BJ (cell line): ENCODE measurements at places on chromosomes 7 and 10.

- no peak for DNase-seq
Measured at GRCh38 chr10:112122827-112123226, 60.7 kb downstream of the GPAM start.

- no peak for DNase-seq
Measured at GRCh38 chr7:874031-874749, 2.2 kb upstream of the GET4 start.

DNA sequence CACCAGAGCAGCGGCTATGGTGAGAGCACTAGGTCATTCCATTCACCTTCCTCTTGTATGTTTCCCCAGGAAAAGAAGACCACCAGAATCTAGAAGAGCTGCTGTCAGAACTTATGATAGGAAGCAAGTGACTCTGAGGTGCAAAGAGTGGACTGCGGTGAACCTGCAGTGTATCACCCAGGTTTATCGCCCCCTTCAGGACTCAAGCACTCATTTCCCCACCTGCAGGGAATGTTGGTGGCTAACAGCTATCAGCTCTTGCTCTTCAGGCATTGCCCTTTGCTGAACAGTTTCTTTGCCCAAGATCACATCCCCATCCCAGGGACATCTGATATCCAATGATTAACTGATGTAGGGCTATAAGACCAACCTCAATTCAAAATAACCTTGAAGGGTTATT, 66.3 kb upstream of the IL6 start:
- no peak for DNase-seq

- DNase-seq = no peak
Measured at GRCh38 chr7:144670218-144670617, 165.6 kb downstream of the TPK1 start.

DNA sequence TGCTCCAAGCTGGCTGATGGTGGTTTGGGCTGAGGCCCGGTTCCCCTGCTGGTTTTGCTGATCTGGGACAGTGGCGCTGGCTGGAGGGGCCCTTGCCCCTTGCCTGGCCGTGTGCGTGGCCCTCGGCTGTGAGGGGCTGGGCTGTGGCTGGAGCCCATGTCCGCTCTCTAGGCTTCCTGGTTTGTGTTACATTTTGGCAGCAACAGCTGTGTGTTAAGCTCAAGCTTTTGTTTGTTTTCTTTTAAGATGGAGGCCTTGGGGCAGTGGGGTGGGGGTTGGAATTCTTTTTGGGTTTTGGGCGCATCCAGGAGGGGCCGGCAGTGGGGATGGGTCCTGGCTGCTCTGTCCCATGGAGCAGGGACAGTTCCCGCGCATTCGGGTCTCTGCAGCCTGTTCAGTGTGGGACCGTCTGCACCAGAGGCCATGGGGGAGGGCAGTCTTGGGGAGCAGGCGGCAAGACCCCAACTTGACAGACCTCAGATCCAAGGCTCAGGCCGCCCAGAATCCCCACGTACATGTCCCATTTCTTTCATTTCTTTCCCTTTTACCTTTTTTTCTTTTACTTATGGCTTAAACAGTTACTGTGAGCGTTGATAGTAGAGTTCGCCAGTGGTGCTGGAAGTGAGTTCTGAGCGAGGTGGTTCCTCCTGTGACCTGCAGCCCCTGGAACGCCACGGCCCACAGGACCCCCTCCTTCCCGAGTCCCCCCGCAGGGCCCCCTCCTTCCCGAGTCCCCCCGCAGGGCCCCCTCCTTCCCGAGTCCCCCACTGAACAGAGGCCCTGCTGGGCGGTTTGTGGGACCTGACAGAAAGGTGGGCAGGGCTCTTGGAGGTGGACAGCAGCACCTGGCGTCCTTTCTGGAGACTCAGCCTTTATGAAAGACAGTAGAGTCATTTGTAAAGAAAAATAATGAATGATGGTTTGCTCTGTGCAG, 75.3 kb downstream of the INPP5A start:
- DNase-seq = no peak

GRCh38 chr10:91694170-91694794, 61.4 kb upstream of the PPP1R3C start:
- DNase-seq = no peak

DNA sequence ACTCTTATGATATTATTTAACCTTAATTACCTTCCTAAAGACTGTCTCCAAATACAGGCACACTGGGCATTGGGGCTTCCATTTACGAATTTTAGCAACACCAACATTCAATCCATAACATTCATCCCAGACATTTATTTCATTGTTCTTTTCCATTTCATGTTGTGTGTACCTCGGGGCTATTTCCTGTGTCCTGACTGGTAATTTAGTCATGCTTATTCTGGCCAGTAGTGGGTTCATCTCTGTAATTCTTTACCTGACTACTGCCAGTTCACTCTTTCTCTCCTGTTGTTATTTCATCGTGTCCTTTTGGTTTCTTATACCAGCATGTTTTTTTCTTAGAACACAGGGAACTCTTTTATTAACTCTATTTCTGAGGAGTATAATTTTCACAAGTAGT, 225.7 kb downstream of the PLXDC2 start:
- DNase-seq = no peak

DNA sequence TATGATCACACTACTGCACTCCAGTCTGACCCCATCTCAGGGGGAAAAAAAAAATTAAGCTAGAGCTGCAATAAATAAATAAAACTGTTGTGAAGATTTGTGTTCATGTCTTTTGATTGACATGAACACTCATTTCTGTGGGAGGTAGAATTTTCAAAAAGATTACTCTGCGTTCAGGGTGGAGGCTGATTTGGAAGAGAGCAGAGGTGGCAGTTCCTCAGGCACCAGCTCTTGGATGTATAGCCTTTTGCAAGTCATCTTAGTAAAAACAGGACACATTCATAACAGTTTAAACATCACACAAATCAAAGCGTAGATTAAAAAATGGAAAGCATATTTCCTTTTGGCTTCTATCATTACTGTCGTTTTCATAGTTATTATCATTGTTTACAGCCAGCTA, 243.5 kb upstream of the LRGUK start:
- no peak for DNase-seq

GRCh38 chr7:72272479-72272878, 139.7 kb downstream of the CALN1 start:
- no peak for DNase-seq

- DNase-seq = no peak
Measured at GRCh38 chr7:111997546-111997945, 208.7 kb downstream of the DOCK4 start.

DNA sequence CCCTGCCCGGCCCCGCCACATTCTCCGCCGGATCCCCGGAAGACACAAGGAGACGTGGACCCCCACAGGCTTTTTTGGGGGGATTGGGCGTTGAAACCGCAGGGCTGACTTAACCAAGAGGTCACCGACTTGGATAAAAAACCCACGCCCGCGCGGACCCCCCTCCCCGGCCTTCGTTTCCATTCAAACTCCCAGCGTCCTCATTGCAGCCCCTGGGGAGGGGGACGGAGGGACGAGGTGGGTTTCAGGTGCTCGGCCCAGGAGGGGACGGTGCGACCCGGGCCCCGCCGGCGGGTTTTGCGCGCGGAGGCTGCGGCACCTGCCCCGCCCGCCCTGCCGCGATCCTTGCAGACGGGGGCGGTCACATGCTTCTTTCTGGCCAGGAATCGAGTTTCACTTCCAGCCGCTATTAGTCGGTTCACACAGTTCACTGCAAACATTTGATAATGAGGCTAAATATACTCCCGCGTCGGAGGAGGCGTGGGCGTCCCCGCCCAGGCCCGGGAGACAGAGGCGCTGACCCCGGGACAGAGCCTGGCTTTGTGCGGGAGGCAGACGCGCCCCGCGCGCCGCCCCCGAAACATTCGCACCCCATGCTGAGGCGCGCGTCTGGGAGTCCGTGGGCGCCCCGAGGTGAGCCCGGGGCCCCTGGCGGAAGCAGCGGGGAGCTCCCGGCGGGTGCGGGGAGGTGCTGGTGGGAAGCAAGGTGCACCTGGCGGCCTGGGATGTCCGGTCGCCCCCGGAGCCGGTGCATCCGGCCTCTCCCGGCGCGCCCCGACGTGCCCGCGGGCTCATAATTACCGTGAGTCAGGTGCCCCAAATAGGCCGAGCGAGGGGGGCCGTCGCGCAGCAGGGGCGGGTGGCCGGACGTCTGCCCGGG, 2.7 kb upstream of the PDGFA start:
- DNase-seq = no peak

GRCh38 chr7:17986851-17987250, 40.8 kb downstream of the PRPS1L1 start:
- DNase-seq = peak; percentile 76

DNA sequence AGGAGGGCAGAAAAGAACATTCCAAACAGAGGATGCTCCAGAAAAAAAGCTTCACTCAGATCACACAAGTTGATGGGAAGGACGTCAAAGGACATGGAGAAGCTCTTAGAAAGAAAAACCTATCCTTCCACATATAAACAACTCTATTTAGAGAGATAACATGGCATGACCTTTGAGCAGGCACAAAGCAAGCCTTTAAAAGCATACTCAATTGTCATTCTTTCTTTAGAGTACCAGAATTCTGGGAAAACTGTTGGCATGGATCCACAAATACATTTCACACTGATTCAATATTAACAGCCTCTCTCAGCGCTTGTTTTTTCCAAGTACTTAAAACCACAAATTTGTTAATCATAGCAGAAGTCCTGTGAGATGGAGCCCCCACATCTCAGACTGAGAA, 7.3 kb upstream of the ABLIM1 start:
- DNase-seq = no peak

- no peak for DNase-seq
Measured at GRCh38 chr10:110241841-110242240, 34.4 kb downstream of the MXI1 start.

- DNase-seq = no peak
Measured at GRCh38 chr10:25934621-25935139, 651 bp downstream of the MYO3A start.

GRCh38 chr7:63899691-63900393, 98.8 kb upstream of the ZNF722 start:
- DNase-seq = no peak

GRCh38 chr7:157204134-157204533, 65.4 kb downstream of the UBE3C start:
- DNase-seq = no peak

DNA sequence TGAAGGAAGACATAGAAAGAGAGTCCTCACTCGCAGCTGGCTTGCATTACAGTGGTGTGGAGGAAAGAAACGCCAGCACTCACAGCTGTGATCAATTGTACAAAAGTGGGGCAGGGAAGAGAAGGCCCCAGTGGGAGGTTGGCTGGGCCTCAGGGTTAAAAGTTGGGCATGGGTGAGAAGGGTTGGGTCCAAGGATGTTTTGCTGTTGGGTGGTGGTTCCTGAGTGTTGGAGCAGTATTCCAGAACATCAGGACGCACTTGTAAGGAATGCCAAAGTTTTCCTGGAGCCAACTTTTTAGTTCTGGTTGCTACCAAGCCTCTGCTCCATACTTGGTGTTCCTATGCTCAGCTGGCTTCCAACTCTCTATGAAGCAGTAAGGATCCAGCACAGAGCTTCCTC, 55.4 kb upstream of the MKRN1 start:
- DNase-seq = no peak

GRCh38 chr10:118397391-118397790, 55.3 kb upstream of the FAM204A start:
- DNase-seq = no peak

GRCh38 chr7:151225948-151226510, 976 bp downstream of the ABCF2 start:
- no peak for DNase-seq
